ENCODE measurements at places on chromosomes 1 and 21.

DNA sequence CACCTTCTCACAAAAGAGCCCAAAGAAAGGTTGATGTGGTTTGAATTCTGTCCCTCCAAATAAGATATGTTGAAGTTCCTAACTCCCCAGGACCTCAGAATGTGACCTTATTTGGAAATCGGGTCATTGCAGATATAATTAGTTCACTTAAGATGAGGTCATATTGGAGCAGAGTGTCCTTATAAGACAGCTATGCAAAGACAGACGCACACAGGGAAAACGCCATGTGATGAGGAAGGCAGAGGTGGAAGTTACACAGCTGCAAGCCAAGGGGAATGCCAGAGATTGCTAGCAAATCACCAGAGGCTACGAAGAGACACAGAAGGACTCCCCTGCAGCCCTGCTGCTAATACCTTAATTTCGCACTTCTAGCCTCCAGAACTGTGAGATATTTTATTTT, 5.2 kb upstream of the ABCB10 start:
- DNase-seq = no peak

GRCh38 chr1:150008699-150009098, 1.8 kb downstream of the OTUD7B start:
- no peak for DNase-seq

DNA sequence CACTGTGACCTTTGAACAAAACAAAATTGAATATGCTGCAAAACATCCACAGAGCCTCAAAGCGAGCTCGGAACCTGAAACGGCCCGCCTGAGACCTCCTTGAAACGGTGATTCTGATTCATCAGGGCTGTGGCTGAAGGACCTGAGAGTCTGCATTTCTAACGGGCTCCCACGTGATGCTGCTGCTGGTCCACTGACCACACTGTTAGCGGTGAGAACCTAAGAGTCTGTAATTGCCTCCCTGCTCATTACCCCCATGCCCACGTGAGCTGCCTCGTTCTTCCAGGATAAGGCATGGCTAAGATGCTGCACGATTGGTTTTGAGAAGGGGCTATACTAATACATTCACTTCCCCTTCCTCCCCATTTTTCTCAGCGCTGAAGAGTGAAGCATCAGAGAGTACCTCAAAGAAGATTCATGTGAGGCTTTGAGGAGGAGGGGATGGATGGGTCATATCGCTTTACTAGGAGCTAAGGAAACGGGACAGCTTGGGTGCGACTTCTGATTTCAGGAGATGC, 9.7 kb downstream of the TLR5 start:
- DNase-seq = no peak

- DNase-seq = no peak
Measured at GRCh38 chr1:81803431-81804110, 2.8 kb downstream of the ADGRL2 start.

GRCh38 chr21:37636152-37636860, 269.7 kb downstream of the DYRK1A start:
- no peak for DNase-seq

GRCh38 chr1:169572187-169572586, 14.1 kb downstream of the F5 start:
- peak; percentile 74 for DNase-seq

GRCh38 chr1:114130846-114131525, 22.7 kb downstream of the SYT6 start:
- no peak for DNase-seq

DNA sequence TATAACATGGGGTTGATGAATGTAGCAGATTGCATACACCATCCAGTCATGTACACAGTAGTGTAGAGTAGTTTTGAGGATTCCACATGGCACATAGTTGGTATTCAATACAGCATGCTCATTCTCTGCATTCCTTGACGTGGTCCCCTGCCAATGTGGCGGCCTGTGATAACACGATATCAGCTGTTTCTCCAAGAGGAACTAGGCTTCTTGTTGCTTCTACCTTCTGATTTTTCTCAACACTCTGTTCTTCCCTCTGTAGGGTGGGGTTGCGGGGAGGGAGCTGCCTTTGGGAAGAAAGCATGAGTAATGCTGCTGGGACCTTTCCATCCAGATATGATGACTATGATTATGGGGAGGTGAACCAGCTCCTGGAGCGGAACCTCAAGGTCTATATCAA, 19.4 kb downstream of the SESN2 start:
- no peak for DNase-seq

- no peak for DNase-seq
Measured at GRCh38 chr21:36780861-36781260, 81.9 kb downstream of the SIM2 start.

- DNase-seq = no peak
Measured at GRCh38 chr1:197695961-197696360, 79.3 kb downstream of the DENND1B start.

- no peak for DNase-seq
Measured at GRCh38 chr1:1763657-1764621, 14.3 kb downstream of the NADK start.

DNA sequence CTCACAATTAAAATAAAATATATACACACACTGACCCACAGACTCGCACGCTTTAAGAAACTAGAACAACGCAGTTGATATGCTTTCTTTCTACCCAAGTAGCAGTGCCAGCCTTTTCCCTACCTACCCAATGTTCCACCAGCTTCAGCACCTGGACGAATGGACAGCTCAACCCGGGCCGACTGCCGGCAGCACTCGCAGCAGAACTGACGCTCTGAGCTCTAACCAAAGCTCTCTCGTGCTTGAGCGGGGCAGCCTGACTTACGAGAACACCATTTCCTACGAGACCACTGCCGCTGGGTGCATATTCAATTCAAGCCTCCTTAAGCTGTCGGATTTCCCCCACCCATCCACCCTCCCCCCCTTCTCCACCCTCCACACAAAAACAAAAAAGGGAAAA, 127.4 kb upstream of the DPYD start:
- DNase-seq = peak; percentile 46

DNA sequence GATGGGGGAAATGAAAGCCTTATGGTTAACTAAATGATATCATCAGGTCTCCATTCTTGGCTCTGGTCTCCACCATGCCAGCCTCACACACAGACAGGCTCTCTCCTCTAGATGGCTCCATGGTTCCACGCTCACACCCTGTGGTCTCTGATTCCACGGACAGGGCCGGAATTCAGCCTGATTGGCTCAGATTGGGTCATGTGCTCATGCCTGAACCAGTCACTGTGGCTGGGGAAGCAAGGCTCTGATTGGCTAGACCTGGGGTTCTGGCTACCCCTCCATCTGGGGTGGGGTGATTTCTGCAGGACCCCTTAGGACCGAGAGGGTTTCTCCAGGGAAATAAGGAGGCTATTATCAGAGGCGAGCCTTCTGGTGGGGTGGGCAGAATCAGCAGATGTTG, 277.0 kb downstream of the PTPRU start:
- no peak for DNase-seq
